Dermis microvascular lymphatic vessel endothelial cell (primary cell): ENCODE measurements at places on chromosomes 6 and 20. TPM values are rescaled to one million over a fixed set of nuclear protein-coding genes. Genes with fewer than 3 reads are reported as not detected.
A peak's percentile ranks its signal among the peaks of the same experiment; 100 is the strongest.

DNA sequence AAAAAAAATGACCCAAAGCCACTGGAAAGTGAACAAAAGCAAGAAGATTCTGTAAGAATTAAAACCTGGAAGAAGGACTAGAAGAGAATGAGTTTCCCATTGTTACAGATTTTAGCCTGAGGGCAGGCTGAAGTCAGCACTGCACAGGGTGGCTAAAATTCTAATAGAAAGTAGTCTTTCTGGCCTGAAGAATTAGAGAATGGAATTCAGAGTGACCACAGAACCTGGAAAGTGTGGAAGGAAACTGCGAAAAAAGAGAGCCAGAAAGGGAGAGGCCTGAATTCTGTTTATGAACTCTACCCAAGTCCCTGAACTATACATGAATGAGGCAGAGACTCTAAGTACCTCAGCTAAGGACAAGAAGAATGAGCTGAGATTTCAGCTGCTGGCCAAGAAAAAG is 38.9 kb upstream of the FILIP1 start:
- no peak for DNase-seq

DNA sequence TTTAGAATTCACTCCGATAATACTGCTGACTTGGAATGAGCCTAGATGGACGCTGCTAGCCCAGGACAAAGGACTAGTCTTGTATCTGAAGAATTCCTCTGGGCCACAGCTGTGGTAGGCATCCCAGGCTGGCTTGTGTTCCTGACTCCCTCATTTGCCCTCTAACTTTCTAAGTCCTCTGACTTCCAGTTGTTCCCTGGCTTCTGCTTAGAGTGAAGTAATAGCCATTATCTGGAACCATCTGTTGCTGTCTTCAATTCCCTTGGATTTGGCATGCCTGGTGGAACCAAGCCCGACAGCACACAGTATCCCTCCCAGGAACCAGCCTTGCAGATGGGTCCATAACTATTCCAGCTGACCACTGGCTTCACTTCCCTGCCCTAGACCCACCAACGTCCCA is 376.0 kb downstream of the SYNE1 start:
- DNase-seq, result no peak

DNA sequence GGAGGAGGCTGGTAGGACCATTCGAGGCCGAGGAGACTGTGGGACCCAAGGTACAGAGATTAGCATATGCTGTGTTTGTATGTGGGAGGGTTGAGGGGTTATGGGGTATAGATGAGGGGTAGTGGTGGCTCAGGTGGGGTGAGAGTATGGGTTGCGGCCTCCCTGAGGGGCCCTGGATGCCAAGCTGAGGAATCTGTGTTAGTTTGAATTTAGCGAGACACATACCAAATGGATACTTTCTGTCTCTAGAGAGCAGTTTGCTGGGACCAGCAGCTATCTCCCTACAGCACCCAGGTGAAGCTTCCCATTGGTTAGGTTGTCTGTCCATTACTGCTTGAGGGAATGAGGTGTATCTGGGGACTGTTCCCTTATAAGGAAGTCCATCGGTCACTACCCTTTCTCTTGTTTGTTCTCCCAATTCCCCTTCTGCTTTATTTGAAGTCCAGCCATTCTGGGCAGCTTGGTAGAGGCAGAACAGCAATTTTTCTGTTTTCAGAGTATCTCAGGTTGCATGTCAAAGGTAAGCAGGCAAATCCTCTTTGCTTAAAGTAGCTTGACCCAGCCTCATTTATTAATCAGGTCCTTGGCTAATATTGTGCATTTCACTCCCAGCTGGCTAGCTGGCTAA is 15.2 kb downstream of the CHMP4B start:
- DNase-seq, result no peak

DNA sequence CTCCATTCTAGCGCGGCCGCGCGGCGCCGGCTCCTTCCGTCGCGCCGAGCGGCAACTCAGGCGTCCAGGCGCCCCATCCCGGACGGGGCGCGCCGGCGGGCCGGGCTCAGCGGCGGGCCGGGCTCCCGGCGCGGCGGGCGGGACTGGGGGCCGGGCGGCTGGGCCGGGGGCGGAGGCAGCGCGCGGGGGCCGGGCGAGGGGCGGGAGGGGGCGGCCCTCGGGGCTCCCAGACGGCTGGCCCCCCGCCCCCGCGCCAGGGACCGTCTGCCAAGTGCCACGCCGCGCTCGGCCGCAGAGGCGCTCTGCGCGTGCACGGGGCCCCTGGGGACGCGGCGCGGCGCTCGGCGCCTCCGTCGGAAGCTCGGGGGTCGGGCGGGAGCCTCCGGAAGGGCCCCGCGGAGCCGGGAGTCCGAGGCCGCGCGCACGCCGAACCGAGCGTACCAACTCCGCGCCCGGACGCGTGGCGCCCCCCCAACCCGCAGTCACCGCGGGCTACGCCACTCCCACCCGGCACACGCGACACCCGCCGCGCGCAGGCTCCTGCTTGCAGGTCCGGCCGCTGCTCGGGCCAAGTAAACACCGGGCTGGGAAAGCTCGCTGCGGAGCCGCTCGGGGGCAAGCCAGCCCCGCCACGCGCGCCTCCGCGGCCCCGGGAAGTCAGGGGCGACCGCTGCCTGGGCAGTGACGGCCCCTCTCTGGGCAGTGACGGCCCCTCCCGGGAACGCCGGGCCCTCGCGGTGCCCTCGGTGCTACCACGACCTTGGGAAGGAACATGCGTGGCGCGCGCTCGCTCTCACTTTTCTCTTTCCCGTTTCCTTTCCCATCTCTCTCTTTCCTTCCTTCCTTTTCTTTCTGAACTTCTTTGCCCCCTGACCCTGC is at the start of gene PREX1:
PREX1 (minus strand) TSS at position 145 of the 879 bp plus-strand sequence; CDS start at position 6, 139 bp downstream.
- DNase-seq, result peak; percentile 62

GRCh38 chr20:53706466-53707370 is 113.1 kb upstream of the ZNF217 start:
- DNase-seq, result no peak

GRCh38 chr6:78829407-78829806 is 37.9 kb upstream of the IRAK1BP1 start:
- no peak for DNase-seq

DNA sequence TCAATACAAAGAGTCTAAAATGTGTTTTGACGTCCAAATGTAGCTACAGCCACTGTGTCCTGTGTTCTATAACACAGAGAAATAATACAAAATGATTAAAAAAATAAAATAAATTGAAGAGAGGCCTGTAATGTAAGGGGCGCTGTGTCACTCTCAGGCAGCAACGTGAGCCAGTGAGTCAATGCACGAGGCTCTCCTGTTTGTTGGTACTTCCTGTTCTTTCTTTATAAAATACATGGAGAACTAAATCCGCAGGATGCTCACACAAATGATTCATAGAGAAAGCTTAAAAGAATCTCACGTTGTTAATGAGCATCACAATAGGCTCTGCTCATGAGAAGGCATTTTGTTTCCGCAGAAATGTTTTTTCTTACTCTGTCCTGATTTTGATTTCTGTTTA is 635.0 kb upstream of the AGPAT4 start:
- no peak for DNase-seq

- no peak for DNase-seq
These were observed 14.8 kb upstream of the CD164 start for GRCh38 chr6:109397020-109397419.

DNA sequence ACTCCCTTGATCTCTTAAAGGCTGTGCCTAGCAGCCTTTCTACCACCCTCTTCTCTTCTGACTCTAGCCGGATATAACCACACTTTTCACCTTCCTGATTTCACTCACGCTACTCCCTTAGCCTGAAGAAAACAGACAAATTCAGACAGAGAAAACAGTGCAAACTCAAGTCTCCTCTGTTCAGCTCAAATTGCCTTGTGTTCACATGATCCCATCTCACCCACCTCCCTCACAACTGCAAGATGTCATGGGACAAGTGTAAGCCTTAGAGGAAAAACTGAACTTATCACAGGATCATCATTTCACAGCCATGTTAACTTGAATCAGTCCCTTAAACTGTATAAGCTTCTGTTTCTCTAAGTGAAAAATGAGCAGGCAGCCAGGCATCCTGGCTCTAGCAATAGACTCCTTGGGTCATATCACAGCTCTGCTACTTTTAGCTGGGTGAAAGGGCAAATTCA is 66.5 kb upstream of the TENT5A start:
- no peak for DNase-seq

- no peak for DNase-seq
These were observed 98.3 kb downstream of the BMP7 start for GRCh38 chr20:57167971-57168701.

DNA sequence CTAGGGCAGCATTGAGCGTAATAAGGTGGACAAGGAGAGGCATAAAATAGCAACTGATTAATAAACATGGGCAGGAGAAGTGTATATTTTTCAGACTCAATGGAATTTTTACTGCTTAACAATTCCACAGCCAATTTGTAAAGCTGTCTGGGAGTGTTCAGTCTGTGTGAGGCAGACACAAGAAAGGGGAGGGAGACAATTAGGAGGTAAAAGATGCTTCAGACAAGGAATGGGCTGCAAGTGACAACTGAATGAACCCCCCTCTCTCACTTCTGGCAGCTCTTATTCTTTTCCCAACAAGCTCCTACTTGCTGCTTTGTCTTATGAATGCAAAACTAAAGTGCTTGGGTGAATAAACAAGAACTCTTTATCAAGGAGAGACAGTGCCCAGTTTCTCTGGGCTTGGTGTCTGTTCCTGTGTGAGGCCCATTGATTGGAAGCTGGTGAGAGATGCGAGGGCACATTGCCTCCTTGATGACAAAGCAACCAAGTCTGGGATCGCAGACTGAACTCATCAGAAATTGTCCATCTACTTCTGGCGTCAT is 575.3 kb downstream of the RNF144B start:
- no peak for DNase-seq

GRCh38 chr6:159805440-159806020 is 5.5 kb downstream of the PNLDC1 start:
- DNase-seq, result no peak

- no peak for DNase-seq
These were observed 191.2 kb upstream of the SOX4 start for GRCh38 chr6:21402368-21402767.

- DNase-seq, result no peak
These were observed 15.4 kb upstream of the PREX1 start for GRCh38 chr20:48843057-48843806.

GRCh38 chr20:6502219-6502618 is 265.3 kb upstream of the BMP2 start:
- peak; percentile 6 for DNase-seq

DNA sequence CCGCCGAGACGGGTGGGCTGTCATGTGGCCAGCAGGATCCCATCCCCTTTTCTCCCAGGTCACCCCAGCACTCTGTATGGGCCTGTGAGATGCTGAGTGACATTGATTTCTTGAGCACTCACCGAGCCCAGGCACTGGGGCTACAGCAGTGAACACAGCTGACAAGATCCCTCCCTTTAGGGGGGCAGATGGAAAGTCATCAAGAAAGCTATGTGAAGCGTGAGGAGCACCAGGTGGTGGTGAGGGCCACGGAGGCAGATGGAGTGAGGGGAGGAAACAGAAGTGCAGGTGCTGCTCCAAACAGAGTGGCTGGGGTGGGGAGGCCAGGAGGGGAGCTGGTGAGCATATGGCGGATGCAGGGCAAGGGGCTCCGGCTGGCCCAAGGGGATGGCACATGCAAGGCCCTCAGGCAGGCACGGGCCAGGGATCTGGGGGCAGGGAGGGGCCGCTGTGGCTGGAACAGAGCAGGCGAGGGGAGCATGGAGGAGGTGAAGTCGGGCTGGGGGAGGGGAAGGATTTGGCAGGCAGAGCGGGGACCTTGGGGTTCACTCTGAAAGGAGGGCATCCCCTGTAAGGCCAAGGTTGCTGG is 184.0 kb downstream of the BMP7 start:
- DNase-seq, result no peak

DNA sequence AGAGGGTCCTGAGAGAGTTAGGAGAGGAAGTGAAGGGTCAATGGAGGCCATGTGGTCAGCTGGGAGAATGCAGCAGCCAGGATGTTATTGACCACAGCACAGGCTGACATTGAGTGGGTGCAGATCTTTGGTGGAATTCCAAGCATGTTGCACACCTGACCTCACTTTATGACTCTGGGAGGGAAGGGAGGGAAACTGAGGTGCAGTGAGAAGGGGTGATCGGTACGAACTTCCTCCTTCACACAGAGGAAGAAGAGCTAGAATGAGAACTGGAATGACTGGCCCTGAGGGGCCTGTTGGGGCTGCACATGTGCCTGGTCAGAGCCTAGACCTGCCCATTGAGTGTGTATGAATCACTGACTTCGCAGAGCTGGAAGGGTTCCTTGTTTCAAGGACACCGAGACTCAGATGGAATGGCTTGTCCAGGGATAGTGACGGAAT is 9.8 kb downstream of the FAM83D start:
- no peak for DNase-seq

DNA sequence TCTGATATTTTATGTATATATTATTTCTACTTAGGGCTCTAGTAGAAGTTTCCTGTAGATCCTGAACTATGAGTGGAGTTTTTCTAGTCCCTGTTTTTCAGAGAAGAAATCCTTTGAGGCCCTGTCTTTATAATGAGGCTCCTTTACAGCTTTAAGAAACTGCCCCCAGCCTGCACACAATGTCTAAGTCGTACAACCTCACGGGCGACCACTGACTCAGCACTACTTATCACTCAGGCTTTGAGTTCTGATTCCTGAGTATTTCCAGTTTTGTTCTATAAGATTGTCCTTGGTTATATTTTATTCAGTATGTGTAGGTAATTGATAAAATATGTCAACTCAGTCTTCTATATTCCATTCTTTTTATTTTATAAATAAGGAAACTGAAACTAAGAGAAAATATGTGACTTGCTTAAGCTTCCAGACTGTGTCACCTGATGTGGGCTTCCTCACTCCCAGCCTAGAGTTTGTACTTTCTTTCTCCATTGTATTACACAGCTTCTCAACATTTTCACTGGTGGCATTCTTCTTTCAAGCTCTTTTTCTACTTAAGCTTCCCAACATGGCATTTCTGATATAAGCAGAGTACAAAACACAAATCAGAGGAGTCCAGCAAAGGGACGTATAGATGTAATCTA is 167.0 kb downstream of the TBX18 start:
- DNase-seq, result no peak

DNA sequence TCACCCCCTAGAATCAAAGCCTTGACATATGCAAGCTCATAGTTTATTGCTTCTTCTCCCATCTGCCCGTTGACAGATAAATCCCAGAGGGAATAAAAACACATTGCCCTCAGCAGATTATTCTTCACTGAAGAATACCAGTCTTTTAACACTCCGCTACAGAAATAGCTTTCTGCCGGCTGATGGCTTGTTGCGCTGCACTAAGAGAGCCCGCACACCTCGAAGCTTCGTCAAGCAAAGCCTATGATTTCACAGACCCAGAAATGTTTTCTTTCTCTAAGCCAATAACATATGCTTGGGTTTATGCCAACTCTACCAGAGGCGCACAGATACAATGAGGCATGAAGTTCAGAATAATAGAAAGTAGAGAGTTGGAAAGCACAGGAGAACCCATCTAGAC is 208.9 kb upstream of the FOXQ1 start:
- DNase-seq, result no peak

Gene TGM3
- total RNA-seq, result not detected in 2 replicates

Gene SLC44A4
- under 0.01 TPM in 2 replicates for total RNA-seq

Gene SLC16A10
- total RNA-seq, result under 0.01 TPM in 1 of 2 replicates, not detected in the other

Gene PAK5
- under 0.01 TPM in 2 replicates for total RNA-seq

Gene PHACTR3
- 2.4 and 3.2 TPM in 2 replicates for total RNA-seq

Gene MTFR2
- total RNA-seq, result 0.76 and 1.5 TPM in 2 replicates
